ENCODE measurements at places on chromosomes 1 and 21.

- no peak for DNase-seq
Measured at GRCh38 chr1:239647045-239647444, 260.7 kb downstream of the CHRM3 start.

DNA sequence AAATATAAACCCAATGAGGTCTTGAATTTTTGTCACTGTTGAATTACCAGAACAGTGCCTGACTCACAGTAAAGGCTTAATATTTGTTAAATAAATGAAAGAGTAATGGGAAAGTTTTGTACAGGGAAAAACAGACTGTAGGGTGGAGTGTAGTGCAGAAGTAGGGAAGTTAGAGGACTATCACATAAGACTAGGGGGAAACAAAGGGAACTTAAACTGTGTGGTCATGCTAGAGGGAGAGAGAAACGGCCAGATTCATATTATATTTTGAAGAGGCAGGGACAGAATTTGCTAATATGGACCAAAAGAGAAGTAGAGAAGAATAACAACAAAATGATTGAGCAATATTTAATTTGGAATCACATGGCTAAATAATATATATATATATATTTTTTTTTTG is 14.8 kb downstream of the CTSK start:
- no peak for DNase-seq

DNA sequence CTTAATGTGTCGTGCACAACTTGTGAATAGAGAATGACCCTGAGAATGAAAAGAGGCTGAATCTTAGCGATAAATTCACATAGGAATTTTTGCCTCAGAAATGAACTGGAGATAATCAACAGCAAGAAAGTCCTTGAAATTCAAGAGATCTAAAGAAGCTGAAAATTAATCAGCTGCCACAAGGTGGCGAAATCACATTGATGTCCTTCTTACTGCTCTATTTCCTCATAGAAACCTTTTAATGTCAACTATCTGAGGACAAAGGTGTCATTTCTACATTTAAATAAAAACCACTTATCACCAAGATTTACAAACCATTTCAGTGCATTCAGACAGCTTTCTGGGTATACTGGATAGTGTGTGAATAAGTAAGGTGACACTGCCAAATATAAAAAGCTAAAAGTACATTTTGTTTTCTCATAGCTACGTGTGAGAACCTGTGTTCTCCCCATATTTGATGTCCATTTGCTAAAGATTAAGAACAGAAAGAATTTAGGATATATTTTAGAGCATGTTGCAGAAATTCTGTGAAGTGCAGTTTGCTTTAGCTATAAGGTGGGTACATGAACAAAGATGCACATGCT is 485.3 kb upstream of the PTBP2 start:
- peak; percentile 67 for DNase-seq

- no peak for DNase-seq
Measured at GRCh38 chr1:183272390-183272848, 86.4 kb downstream of the LAMC2 start.

GRCh38 chr1:34412598-34413370 is 236.1 kb downstream of the C1orf94 start:
- no peak for DNase-seq

- DNase-seq, result no peak
Measured at GRCh38 chr1:17208546-17208945, 3.6 kb downstream of the PADI1 start.

GRCh38 chr1:192884241-192884640 is 75.4 kb downstream of the RGS2 start:
- DNase-seq, result no peak

- no peak for DNase-seq
Measured at GRCh38 chr1:180230791-180231505, 884 bp downstream of the LHX4 start.

- no peak for DNase-seq
Measured at GRCh38 chr1:234837713-234838112, 227.7 kb upstream of the IRF2BP2 start.

- no peak for DNase-seq
Measured at GRCh38 chr1:215263636-215264035, 181.1 kb downstream of the KCNK2 start.
